Right ventricle myocardium inferior (tissue), 1 donor: ENCODE measurements at places on chromosomes 1 and 21.

- DNase-seq: no peak
Measured at GRCh38 chr1:153919876-153920852, 2.6 kb downstream of the GATAD2B start.

DNA sequence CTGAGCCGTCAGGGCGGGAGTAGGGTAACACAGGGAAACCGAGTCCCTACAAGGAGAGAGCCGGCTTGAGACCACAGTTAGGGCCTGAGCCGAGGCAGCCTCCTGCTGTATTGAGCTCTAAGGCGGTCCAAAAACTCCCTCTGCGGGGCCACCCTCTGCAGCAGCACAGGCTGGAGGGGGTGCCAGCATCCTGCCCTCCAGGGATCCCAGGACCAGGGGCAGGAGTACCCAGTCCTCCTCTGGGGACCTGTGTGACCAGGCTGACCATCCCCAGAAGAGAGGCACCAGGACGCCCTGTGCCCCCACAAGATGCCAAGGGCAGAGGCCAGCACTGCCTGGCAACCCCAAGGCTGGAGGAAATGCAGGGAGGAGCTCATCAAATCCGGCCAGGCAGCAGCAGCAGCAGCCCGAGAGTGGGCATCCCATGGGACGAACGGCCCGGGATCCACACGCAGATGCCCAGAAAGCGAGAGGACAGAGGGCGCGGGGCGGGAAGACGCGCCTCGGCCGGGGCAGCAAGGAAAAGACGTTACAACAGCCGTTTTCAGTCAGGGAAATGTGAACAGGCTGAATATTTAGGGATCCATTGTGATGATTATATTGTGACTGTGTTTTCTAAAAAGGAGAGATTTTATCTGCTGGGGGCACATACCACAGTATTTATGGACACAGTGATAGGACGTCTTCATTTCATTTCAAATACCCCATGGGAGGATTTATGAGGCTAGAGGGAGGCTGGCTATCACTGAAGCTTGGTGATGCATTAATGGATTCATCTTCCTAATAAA lies 57.1 kb upstream of the COL18A1 start:
- DNase-seq: peak; percentile 71

DNA sequence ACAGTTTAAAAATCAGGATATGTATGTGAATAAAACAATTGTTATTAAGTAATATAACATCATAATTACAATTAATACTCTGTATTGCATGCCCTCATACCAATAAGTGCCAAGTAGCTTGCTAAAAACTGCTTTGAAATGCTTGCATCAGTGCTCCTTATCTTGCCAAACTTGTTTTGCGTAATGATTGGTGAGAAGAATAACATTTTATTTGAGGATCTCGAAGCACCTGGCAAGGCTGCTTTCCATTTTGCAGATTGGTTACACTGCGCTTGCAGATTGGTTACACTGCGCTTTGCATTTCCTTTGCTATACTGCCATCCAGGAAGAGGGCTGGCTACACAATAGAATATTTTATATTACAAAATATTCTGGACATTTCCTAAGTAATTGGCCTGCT lies 1.7 kb upstream of the PBX1 start:
- no peak for DNase-seq

- DNase-seq: no peak
Measured at GRCh38 chr1:170619241-170620028, 44.5 kb upstream of the PRRX1 start.

- DNase-seq: no peak
Measured at GRCh38 chr1:220637759-220638158, 52.4 kb upstream of the C1orf115 start.

DNA sequence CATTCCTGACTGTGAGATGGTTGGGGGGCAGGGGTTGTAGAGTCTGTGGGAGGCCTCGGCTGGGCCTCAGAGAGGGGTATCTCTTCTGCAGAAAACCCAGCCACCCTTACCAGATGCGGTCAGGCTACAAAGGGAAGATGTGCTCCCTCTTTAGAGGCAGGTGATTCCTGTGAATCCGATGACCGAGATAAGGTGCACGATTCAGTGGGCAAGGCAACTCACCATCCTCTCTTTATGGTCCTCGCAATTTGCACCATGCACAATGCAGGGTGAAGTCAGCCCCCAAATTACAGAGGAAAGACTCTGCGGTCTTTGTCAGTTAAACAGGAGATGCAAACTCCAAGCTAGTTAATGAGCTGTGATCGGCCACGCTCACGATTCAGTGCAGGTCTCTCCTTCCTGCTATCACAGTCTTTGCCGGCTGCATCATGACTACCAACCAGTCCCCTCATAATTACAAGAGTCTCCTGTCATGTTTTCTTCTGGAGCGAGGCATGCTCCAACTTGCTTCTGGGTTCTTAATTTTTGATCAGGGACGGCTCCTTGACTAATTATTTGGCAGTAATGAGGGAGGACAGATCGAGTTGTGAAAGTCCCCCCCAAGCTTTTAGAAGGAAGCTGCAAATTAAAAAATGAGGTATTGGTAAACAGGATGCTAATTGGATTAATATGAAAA lies 12.5 kb downstream of the TP73 start:
- DNase-seq: no peak

DNA sequence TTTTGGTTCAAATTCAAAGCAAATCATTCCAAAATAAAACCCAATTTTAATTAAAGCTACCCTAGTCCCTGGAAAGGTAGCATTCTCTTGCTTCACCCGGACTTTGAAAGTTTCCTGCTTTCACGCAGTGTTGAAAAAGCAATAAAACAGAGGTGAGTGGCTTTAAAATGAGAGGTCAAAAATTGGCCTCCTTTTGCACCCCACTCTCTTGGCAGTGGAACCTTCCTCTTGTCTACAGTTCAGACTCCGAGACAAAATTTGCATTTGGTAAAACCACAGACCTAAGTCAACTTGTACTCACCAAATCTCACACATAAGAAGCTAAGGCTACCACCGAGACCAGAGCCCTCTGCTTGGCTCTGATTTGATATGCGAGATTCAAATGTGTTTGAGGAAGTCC lies 252.7 kb downstream of the TTLL7 start:
- DNase-seq: no peak

DNA sequence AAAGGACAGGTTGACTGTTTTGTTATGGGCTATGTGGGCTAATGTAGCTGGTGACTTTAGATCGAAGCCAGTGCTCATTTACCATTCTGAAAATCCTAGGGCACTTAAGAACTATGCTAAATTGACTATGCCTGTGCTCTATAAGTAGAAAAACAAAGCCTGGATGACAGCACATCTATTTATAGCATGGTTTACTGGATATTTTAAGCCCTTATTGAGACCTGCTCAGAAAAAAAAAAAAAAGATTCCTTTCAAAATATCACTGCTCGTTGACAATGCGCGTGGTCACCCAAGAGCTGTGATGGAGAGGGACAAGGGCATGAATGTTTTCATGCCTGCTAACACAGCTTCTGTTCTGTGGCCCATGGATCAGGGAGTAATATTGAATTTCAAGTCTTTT lies 48.1 kb downstream of the CAMSAP2 start:
- no peak for DNase-seq

GRCh38 chr1:169511316-169512005 lies 25.7 kb upstream of the SLC19A2 start:
- no peak for DNase-seq

GRCh38 chr1:92599184-92599583 lies 112.5 kb upstream of the GFI1 start:
- DNase-seq: no peak

DNA sequence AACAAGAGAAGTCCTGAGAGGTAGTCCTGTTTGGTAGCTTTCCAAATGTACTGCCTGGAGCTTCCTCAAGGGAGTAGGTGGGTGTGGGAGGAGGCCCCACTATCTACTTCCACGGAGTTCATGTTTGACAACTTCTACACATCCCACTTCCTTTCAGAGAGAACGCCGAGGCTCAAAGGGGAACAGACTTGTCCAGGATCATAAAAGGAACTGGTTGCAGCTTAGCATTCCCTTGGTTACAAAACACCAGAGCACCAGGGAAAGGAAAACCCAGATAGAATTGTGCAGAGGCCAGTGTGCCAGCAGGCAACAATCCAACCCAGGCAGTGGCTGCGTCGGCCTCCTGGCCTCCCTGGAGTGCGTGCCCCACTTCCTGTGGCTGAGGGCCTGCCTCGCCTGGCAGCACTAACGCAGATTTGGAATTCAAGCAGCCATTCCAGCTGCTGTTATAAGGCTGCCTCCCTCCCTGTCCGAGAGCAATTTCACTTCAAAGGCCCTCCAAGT lies 4.2 kb upstream of the RAP1GAP start:
- DNase-seq: peak; percentile 86

DNA sequence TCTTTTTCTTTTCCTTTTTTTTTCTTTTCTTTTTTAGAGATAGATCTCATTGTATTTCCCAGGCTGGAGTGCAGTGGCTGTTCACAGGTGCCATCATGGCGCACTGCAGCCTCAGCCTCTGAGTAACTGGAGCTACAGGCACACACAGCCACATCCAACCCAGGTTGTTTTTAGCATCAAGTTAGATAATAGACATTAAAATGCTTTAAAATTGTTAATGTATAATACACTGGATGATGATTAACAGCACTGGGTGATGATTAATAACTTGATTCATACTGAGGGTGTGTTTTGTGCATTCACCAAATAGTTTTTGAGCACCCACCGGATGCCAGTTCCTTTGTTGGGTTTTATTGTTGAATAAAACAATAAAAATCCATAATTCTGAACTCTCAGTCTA lies 75.2 kb downstream of the BEND5 start:
- DNase-seq: no peak

DNA sequence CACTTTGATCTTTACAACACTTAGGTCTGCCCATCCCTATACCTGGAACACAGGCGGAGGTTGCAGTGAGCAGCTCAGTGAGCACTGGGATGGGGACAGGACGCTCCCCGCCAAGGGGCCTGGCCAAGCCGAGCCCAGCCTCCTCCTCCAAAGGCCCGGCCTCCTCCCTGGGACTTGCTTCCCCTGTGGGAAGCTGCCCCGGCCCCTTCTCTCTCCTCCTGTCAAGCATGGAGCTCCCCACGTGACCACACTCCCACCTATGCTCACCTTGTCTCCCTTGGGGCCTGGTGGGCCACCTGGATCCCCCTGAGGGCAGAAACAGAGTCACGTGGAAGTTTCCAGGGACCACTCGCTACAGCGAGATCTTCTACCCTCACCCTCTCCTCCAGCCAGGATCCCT lies 12.9 kb downstream of the COL16A1 start:
- DNase-seq: no peak

GRCh38 chr1:7008331-7008730 lies 223.1 kb downstream of the CAMTA1 start:
- DNase-seq: no peak

- no peak for DNase-seq
Measured at GRCh38 chr1:217569021-217569420, 61.9 kb downstream of the GPATCH2 start.

- no peak for DNase-seq
Measured at GRCh38 chr1:29190718-29191117, 9.0 kb upstream of the SRSF4 start.

GRCh38 chr21:9760398-9761074 lies 760.8 kb upstream of the TPTE start:
- DNase-seq: no peak

DNA sequence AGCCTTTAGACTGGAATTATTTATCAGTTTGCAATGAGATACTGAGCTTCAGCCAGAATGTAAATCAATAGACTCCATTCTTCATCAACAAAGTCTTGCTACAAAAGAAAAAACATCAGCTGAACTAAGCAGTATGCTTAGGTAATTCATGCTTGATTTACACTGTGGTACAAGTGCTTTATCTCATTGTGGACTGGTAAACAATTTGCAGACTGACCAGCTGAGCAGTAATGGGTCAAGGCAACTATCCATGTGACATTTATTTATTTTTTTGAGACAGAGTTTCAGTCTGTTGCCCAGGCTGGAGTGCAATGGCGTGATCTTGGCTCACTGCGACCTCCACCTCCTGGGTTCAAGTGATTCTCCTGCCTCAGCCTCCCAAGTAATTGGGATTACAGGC lies 39.8 kb upstream of the SYT2 start:
- DNase-seq: no peak

DNA sequence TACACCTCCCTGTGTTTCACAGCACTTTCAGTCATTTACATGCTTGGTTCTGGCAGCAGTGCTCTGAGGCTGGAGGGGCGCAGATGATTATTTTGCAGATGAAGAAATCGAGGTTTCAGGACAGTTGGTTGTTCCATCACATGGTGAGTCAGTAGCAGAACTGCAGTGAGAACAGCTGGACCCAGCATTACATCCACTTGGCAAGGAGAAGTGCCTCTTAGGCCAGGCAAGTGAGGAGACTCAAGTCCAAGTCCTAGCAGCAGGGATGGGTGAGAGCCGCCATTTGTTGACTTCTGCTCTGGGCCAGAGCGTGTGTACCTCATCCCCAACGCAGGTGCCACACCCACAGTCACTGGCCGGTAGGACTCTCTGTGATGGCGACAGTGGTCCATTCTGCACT lies 26.8 kb upstream of the EPHA8 start:
- DNase-seq: no peak

DNA sequence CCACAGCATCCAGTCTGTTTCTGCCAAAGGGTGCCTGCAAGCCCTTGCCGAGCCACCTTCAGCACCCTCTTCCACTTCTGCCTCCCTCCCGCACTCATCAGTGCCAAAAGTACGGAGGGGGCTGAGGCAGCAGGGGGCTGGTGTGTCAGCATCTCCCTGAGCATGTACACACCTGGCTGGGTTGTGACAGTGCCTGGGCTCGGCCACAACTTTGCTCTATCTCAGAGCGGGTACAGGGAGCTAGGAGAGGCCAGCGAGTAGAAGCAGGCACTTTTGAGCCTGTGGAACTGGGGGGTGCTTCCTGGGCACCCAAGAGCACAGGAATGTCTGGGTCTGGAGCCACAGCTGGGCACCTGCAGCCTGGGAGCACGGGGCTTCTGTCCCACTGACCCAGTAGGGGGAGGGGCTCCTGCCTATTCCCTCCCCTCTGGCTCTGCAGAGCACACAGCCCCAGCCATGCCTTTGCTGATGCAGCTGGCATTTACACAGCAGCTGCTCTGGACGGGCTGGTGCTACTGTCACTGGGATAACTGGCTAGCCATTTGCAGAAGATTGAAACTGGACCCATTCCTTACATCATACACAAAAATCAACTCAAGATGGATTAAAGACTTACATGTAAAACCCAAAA lies 319.8 kb upstream of the RRP15 start:
- DNase-seq: peak; percentile 60

DNA sequence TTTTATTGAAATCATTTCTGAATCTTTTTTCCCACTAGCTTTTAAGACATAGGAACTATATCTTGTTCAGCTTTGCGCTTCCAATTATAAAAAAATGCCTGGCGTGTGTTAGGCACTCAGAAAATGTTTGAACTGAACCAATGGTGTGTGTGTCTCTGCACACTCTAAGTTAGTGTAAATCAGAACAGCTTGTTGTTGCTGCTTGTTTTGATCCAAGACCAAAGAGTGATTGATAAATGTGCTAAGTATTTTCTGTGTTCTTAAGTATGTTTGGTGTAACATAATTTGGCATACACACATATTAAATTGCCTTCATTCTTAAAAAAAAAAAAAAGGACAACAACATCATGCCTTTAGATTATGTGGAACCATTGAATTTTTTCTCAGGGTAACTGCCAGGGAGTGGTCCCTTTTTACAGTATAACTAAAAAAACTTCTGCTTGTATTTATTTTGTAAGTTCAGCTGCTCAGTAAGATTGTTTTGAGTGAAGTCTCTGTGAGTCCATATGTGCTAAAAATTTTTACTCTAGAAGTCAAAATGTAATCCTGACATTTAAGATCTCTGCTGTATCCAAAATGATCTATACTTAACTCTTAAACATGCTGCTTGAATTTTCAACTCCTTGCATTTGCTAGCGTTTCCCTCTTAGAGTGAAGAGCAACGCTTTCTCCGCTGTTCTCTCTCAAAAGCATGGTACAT lies 8.7 kb downstream of the CD55 start:
- no peak for DNase-seq
